ENCODE measurements at places on chromosomes 16 and 17.
A peak's percentile ranks its signal among the peaks of the same experiment; 100 is the strongest.

- no peak for DNase-seq
Observed at GRCh38 chr17:66441101-66441661, 138.8 kb downstream of the PRKCA start.

GRCh38 chr17:57130708-57131461, 45.8 kb downstream of the AKAP1 start:
- DNase-seq = peak; percentile 72

DNA sequence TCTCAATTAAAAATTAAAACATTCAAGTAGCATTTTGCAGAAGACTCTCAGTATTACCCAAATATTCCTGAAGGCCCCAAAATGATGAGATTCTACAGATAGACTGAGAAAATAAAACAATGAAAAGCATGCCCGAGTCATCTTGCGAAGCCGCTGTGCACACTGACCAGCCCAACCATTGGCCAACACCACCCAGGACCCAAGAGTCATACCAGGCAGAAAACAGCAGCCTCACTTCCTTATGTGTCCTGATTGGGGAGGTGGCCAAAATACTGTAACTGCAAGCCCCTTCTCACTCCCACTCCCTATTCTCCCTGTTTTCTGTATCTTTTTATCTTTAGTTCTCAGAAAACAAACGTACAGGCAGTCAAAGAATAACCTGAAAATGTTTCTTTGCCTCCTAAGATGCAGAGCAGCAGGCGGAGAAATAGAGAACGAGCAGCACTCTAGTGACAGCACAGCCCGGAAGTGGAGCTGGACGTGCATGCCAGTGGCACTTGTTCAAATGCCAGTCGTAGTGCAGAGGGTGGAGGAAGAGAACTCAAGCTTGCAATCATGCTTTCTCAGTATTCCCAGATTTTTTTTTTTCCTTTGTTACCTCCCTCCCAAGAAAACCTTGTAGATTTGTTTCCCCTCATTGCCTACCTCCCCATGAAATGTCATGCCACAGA, 182.3 kb upstream of the SOX9 start:
- DNase-seq = no peak

- no peak for DNase-seq
Observed at GRCh38 chr17:62967205-62967529, 1.1 kb downstream of the TANC2 start.

GRCh38 chr17:27605409-27605808, 25.6 kb upstream of the LGALS9 start:
- no peak for DNase-seq

- no peak for DNase-seq
Observed at GRCh38 chr17:75694536-75694935, 26.7 kb upstream of the ITGB4 start.
